ENCODE measurements at places on chromosomes 13 and 19.

DNA sequence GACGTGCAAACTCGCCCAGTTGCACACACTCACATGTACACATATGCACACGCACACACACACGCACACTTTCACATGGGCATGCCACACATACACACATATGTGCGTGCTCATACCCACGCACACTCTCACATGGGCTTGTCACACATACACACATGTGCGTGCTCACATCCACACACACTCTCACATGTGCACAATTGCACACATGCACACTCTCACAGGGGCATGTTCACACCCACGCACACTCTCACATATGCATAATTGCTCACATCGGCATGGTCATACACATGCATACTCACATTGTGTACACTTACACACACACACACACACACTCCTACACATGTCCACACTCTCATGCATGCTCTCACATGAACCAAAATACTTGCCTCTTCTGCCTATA is 32.8 kb upstream of the PEPD start:
- DNase-seq: no peak

DNA sequence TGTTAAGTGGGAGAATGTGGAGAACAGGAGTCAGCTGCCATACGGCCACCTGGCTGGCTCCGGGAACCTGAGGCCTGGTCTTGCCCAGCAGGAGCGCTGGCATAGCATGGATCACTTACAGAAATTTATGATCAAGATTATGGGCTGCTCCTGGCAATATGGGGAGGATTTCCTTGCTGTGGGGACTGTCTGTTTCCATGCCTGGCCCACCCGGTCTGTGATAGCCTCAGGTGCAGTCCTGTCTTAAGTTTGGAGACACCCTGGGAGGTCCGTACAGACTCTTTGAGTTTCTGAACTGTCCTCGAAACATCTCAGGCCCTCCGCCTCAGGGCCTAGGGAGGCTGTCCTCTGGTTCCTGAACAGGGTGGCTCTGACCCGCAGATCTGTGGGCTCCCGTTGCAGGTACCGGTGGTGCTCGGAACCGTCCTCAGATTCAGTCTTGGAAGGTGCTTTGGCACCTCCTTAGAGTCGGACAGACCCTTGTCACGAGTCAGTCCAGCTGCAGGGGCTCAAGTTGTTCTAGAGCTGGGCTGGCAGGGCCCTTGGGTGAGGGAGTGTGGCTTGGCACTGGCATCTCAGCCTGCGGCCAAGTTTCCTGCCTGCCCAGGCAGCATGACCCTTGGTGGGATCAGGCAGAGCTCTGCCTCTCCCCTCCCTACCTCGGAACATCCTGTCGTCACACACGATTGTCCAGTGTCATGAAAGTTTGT is 4.9 kb downstream of the TFDP1 start:
- no peak for DNase-seq

DNA sequence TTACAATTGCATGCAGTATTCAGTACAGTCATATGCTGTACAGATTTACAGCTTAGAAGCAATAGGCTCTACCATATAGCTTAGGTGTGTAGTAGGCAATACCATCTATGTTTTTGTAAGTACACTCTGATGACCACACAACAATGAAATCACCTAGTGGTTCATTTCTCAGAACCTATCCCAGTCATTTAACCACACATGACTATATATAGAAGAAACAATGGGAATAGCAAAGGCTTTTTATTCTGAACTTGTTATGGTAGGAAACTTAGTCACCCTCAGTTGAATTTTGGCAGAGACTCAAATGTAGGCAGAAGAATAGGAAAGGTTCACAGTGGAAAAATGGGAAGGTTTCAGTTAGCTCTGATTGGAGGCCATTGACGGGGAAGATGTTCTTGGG is 1075.1 kb upstream of the MIR17HG start:
- DNase-seq: no peak

- no peak for DNase-seq
Observed at GRCh38 chr19:48741129-48741999, 954 bp upstream of the RASIP1 start.

DNA sequence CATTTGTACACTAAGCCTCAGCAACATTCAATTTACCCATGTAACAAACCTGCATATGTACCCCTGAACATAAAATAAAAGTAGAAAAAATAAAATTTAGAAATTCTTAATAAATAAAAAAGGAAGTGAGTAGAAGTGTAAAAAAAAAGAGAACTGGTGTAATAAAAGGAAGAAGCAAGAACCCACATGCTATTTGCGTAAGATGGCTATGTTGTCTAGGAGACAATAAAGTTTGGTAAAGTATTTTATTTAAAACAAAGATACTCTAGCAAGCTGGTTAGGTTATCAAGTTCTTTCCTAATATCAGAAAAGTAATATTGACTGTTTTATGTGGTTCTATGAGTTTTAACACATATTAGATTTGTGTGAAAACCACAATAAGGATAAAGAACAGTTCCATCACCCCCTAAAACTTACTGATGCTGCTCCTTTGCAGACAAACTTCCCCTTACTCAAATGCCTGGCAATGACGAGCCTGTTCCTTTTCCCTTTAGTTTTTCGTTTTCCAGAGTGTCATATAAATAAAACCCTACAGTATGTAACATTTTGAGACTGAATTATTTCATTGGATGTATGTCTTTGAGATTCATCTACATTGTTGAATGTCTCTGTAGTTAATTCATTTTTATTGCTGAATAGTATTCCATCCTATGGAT is 98.9 kb downstream of the TNFSF13B start:
- DNase-seq: no peak

DNA sequence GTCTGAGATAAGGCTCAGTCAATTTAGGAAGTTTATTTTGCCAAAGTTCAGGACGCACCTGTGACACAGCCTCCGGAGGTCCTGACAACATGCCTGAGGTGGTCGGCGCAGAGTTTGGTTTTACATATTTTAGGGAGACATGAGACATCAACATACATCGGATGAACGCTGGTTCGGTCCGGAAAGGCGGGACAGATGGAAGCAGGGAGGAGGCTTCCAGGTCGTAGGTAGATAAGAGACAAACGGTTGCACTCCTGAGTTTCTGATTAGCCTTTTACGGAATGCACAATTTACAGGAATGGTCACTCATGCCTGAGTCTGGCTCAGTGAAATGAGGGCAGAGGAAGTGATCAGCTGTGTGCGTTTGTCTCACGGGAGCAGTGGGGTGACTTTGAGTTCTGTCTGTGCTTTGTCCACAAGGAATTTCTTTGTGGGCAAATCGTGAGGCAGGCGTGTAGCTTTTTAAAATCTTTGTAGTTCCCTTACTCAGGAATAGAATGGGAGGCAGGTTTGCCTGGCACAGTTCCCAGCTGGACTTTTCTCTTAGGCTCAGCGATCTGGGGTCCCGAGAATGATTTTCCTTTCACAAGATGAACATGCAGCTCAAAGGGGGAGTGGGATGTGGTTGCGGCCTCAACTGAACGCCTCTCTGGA is 36.2 kb downstream of the C13orf46 start:
- no peak for DNase-seq

DNA sequence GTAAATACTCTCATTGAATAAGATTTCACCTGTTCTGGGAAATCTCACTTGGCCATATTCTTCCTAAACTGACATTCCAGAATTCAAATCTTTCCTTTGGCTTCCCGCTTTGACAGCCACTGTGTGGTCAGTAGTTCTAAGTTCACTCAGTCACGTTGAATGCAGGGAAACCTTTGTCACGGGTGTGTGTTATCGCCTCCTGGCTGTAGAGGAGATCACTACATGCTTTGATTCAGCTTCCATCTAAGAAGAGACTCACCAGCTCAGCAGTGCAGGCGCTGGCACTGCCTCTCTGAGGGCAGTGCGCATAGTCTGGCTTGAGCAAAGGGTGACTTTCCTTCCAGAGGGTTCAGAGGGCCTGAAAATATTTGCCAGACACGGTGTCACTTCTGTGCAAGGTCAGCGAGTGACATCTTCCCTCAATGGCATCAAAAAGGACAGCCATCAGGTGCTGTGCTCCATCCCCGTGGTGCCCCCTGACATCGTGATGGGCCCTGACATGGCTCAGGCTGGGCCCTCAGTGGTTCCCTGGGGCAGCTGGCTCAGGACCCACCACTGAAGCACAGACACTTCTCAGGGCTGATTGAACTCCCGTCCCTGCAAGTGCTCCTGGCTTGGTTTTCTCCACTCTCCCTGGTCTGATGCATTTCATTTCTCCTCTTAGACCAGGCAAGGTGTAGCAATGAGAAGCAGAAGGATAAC is 635.4 kb upstream of the ARGLU1 start:
- no peak for DNase-seq

Measured in HS-27A (cell line).